ENCODE measurements at places on chromosomes 5 and 9.

GRCh38 chr9:81071108-81071507 lies 618.2 kb downstream of the TLE1 start:
- DNase-seq, result no peak

- no peak for DNase-seq
These were observed 1.8 kb downstream of the OLFML2A start for GRCh38 chr9:124778575-124779367.

GRCh38 chr5:337563-338130 lies 16.1 kb downstream of the AHRR start:
- no peak for DNase-seq

GRCh38 chr9:3032898-3033297 lies 189.0 kb upstream of the PUM3 start:
- DNase-seq, result no peak

GRCh38 chr5:90518661-90519060 lies 10.7 kb downstream of the LYSMD3 start:
- DNase-seq, result no peak

DNA sequence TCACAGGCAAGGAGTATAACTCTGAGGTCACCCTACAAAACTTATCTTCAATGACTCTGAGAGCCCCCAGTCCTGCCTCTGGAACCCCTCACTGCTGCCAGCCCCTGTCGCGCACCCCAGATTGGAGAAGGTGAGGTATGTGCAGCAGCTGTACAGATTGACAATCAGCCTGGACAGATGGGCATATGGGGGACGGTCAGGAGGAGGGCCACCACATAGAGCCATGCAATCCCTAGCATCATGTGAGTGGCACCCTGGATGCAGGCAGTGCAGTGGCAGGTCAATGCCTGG lies 90.1 kb downstream of the LMX1B start:
- no peak for DNase-seq

Measured in GM10248 (cell line).